ENCODE measurements at places on chromosomes 2 and 18. TPM values are rescaled to one million over a fixed set of nuclear protein-coding genes. Genes with fewer than 3 reads are reported as not detected.

B3GNT7 gene
- total RNA-seq, result 2.0 TPM

RND3 gene
- total RNA-seq, result 52.9 TPM

CNGA3 gene
- not detected for total RNA-seq

SCYGR3 gene
- not detected for total RNA-seq

ALPG gene
- 0.15 TPM for total RNA-seq

ALPP gene
- total RNA-seq, result 0.75 TPM

NCKAP5 gene
- 0.92 TPM for total RNA-seq

DLX2 gene
- total RNA-seq, result 0.67 TPM

INHA gene
- 0.35 TPM for total RNA-seq

PKDCC gene
- 17.1 TPM for total RNA-seq

RFTN2 gene
- 0.01 TPM for total RNA-seq

Measured in A549 treated with CORT108297 at 1 μM for 4 hours (cell line).